ENCODE measurements at places on chromosomes 2 and 18.

GRCh38 chr18:21534327-21534726 is 66.2 kb downstream of the ESCO1 start:
- no peak for DNase-seq

- DNase-seq, result peak; percentile 40
These were observed 11.3 kb upstream of the MLPH start for GRCh38 chr2:237475704-237476141.

DNA sequence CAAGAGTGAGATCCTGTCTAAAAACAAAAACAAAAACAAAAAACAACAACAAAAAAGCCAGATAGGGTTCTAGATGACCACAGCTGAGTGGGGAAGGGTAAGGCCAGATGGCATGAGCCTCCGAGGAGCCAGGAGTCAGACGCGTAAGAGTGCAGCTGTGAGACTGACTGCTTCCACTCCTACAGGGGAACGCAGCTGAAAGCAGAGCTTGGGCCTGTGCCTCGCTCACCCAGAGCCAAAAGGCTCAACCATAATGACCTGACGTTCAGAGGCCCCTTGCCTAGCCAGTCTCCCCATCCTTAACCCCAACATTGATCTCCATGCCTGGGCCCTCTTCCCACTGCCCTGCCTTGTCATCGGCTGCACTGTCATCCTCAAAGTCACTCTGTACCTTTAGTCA is 26.5 kb upstream of the NCL start:
- DNase-seq, result no peak

DNA sequence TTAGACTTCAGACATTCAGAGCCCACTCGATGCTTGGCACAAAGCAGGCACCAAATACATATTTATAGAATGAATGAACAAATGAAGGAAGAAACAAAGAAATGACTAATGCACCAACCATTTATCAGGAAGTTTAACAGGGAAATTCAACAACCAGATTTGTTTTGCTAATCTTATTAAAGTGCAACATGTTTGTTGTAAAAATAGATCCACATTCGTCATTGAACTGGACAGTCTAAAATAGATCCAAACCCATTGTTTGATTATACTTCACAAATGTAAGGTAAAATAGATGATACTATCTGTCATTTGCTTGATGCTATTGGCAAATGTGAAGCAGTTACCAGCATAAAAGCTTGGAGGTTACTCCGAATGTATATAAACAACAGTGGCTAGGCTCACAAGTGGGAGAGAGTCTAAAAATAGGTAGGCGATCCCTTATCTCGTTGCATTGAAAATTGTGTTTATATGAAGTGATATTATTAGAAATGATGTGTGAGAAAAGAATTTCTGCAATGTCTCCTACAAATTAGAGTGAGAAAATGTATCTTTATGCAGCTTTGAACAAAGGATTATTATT is 246.2 kb downstream of the NEDD4L start:
- no peak for DNase-seq

DNA sequence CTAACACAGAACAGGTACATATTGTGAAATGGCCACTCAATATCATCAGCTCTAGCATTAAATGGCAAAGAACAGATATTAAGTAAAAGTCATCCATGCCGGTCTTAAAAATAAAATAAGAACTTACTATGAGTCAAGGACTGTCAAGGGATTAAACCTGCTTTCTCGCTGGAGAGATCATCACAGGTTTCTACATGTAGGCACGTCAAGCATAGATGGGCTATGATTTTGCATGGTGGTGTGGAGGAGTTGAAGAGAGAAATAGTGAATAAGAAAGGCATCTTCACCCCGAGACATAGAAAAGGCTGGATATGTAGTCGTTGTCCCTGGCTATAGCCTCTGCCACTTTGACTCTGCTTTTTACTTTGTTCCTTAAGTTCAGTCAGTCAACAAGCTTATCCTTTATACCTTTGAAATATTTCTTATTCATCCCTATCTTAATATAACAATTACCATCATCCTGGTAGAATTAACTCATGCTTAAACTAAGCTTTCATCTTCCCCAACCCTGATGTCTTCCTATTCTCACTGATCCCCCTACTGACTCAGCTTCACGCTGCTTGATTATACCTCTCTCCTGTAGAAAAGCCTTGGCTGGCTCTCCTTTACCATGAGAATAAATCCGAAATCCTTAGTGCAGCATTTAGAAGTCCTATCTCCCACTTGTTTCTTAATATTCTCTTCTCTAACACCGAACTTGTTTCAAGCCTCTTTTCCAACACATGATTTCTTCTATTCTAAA is 42.5 kb downstream of the DSC3 start:
- no peak for DNase-seq

DNA sequence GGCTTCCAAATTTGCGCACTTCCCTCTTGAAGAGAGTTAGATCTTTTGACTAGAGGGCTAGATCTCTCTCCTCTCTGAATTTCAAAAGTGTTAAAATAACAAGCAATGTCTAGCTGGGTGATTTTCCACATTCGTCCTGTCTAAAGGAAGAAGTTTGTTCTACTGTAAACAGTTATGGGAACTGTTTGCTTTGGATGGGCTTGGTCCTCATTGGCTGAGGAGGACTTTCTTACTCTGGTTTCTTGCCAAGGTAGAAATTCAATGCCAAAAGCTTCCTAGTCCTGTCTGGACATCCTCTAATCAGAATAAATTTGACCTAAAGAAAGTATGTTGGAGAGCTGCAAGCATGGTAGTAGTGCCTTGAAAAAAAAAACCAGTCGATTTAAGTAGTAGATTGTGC is 47.4 kb upstream of the RAPH1 start:
- no peak for DNase-seq

DNA sequence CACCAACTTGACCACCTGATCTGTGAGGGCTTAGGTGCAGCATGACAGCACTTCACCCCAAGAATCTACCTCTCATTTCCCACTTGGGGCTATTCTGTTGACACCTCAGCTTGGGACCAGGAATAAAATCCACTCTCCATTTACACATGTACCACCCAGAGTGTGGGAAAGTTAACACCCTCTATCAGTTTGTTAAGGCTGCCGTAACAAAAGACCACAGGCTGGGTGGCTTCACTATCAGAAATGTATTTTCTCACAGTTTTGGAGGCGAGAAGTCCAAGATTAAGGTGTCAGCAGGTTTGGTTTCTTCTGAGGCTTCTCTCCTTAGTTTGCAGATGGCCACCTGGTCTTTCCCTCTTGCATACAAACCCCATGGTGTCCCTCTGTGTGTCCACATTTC is 277.7 kb upstream of the ERBB4 start:
- no peak for DNase-seq

GRCh38 chr2:239231231-239232194 is 169.3 kb downstream of the HDAC4 start:
- DNase-seq, result no peak

- peak; percentile 63 for DNase-seq
These were observed 154.8 kb downstream of the TGIF1 start for GRCh38 chr18:3604498-3605408.

DNA sequence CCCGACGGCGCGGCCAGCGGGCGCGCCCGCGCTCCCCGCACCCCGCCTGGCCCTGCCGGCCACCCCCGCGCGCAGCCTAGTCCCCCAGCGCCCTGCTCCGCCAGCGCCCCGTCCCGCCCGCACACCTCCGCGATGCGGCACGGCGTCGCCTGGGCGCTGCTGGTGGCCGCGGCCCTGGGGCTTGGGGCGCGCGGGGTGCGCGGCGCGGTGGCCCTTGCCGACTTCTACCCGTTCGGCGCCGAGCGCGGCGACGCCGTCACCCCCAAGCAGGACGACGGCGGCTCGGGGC is 232 bp downstream of the SNED1 start:
- no peak for DNase-seq

DNA sequence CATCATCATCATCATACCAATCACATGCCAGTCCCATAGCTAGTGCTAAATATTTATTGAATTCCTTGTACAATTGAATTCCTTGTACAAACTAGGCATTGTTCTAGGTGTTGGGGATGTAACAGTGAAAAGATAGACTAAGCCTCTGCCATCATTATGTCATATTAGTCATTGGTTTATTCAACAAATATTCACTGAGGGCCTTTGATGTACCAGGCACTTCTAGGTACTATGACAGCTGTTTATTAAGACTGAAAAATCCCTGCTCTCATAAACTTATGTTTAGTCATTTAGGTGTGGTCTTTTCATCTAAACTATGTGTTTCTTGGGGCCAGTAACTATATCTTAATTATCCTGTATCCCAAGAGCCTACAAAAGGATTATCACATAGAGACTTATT is 412.3 kb upstream of the ETAA1 start:
- no peak for DNase-seq

DNA sequence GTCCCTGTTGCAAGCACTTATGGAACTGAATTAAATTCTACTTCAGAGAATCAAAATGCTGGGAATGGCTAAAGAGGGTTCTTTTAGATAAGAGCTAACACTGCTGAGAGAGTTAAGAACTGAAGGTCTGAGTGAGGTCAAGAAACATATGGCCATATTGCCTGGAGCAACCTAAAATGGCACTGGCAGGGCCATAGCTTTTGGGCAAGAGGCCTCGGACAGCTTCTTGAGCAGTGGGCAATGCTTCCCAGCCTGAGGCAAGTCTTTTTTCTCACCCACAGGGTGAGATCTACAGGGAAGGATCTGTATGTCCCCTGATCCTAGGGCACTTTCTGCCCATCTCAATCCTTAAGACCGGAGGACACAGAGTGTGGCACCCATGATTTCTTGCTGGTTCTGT is 244.6 kb upstream of the NT5C1B start:
- no peak for DNase-seq

GRCh38 chr2:161369311-161369710 is 46.8 kb upstream of the TBR1 start:
- no peak for DNase-seq

- DNase-seq, result no peak
These were observed 3.5 kb upstream of the DSC2 start for GRCh38 chr18:31105733-31106132.

- no peak for DNase-seq
These were observed 225.4 kb downstream of the TWIST2 start for GRCh38 chr2:239073270-239073669.

DNA sequence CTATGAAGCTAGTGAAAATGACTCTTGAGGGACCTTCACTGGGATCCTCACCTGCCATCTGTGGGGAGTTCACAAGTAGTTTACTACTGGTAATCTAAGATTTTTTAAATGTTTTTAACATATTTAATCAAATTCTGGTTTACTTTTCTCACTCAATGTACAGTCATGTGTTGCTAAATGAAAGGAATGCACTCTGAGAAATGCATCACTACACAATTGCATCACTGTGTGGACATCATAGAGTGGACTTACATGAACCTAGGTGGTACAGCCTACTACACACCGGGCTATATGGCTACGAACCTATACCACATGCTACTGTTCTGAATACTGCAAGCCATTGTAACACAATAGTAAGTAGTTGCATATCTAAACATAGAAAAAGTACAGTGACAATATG is 528.0 kb downstream of the BCL11A start:
- DNase-seq, result no peak

- DNase-seq, result no peak
These were observed 23.3 kb upstream of the MAPRE3 start for GRCh38 chr2:26946841-26947784.

GRCh38 chr2:136013955-136014354 is 28.5 kb upstream of the DARS1 start:
- no peak for DNase-seq

DNA sequence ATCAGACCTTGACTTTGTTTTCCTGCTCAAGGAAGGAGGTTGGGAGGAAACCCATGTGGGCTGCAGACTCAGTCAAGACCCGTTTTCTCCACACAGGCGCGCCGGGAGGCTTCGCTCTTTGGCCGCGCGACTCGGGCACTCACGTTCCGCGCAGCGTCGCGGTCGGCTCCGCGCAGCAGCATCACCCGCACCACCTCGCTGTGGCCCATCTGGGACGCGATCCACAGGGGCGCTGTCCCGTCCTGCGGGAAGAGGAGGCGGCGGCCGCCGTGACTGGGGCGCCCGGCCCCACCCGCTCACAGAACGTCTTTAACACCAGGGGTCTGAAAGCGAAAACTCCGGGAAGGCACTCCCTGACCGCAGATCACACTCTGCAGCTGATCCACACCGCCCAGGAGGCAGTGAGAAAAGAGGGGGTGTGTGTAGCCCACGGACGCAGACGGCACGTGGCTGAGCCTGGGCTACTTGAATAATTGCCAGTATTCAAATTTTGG is 33.1 kb upstream of the NPC1 start:
- no peak for DNase-seq

GRCh38 chr2:37156071-37156856 is 516 bp downstream of the EIF2AK2 start:
- peak; percentile 4 for DNase-seq

DNA sequence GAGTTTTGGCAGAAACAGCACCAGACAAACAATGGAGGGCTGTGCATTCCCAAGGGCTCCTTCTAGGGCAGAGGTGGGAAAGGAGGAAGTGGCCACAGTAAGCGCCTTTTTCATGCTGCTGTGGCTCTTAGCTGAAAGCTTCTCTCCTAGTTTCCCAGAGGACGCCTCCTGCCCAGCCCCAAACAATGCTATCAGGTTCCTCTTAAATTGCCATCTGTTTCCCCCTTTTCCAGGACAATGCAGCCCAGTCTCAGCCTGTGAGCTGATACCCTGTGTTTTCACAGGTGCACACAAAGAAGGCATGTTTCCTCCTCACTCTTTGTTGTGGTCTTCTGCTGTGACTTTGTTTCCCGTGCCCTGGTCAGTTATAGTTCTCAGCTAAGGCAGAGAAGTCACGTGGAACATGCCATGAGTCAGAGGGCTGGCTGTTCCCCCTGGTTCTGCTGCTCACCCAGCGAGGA is 5.4 kb upstream of the FAM124B start:
- DNase-seq, result no peak

- DNase-seq, result no peak
These were observed 32.6 kb downstream of the CNGA3 start for GRCh38 chr2:98378901-98379300.

DNA sequence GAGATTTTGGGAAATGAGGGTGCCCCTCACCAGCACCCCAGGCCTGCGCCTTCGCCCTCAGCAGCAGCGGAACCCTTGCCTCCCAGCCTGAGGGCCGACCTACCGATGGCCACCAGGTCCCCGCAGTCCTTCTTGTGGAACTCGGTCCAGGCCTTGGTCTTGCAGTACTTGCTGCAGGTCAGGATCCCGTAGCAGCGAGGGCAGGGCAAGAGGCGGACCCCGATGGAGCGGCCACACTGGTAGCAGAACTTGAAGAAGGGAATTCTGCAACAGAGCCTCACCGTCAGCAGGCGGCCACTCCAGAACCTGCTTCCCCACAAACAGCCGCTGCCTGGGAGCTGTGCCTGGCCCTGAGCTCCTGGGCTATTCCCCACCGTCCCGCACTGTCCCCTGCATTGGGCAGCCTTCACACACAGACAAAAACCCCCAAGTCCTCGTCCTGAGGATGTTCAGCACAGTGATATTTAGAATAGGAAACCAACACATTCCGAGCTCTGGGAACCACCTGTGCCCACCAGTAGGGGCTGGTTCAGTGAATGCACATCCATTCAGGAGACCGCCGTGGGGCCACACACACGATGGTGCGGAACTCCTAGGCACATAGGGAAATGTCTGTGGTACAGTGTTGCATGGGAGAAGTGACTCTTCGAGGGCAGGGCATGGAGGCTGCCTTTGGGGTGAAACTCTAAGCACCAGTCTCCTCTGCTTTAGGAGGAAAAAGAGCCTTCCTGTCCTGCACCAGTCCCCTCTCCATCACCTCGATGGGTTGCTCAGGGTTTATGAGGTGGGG is 45.6 kb downstream of the GPC1 start:
- DNase-seq, result no peak
